ENCODE measurements at places on chromosomes 1 and 21.

GRCh38 chr1:12014141-12014991 lies 4.9 kb upstream of the MIIP start:
- no peak for DNase-seq

DNA sequence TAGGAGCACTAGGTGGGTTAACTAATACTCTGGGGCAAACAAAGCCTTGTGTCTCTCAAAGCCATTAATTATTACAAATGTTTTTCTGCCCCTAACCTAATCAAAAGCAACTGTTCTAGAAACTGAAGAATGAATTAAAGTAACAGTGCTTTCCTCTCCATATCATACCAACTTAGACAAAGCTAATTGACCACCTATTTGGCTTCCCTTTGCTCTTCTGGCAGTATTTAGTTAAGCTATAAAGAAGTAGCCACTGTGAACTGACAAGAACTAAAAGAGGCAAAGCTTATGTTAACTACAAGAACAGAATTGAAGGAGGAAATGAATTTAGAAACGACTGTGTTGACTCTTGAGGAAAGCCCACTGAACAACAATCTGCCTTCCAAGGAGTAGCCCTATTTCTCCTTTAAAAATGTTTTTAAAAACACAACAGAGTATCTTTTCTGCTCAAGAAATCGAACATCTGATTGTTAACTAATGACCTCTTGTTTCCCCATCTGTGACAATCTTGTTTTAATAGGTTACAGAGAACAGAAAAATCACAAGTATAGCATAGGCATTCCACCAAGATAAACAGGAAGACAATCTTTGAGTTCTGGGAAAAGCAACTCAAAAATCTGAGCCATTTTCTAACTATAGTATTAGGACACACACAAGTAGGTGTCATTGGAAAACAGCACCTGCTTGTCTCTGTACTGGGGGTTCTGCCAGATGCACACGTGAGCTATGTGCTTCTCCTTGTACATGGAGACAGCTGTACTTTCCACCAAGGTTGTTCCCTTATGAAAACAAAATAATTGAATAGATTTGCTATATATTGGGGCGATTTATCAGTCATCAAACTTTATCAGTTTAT lies 3.1 kb upstream of the EGLN1 start:
- DNase-seq, result no peak

DNA sequence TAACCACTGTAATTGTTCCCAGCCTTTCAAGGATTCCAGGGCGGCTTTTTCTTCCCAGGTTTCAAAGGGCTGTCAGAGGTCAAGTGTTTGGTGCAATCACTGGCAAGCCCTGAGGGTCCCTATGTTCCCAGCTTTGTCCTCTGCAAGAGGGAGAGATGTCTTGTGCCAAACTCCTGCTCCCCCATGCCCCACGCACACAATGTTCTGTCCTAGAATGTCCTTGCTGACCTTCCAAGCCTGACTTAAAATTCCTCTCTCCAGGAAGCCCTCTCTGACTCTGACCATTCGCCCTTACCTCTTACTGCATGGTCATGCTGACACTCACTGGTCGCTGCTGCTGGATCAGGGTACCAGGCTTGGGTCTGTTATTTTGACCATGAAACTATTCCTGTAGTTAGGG lies 152.5 kb upstream of the KCND3 start:
- DNase-seq, result no peak

- no peak for DNase-seq
Measured at GRCh38 chr21:28627691-28628090, 365.0 kb downstream of the LTN1 start.
